Ascending aorta (tissue), 2 donors: ENCODE measurements at places on chromosomes 4 and X. TPM values are rescaled to one million over a fixed set of nuclear protein-coding genes. Genes with fewer than 3 reads are reported as not detected.

IDH3G gene
- total RNA-seq, result 351 TPM

GRIA3 gene
- total RNA-seq, result 2.8 TPM

DNA sequence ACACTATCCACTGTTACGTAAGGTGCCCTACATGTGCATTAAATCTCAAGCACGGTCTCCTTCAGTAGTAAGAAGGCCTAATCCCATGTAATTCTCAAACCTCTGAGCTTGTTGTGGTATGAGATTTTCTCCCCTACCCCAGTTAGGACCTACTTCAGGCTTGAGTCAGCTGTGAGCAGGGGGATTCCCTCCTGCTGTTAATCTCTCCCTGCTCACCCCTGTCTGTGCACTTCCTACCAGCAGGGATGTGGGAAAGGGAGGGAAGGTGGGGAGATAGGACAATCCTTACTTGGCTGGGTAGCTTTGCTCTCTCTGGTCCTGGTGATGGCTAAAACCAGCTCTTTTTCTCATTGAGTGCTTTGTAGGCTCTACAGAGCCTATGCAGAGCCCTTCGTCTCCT, 60.8 kb downstream of the PALLD start:
- DNase-seq, result no peak

DNA sequence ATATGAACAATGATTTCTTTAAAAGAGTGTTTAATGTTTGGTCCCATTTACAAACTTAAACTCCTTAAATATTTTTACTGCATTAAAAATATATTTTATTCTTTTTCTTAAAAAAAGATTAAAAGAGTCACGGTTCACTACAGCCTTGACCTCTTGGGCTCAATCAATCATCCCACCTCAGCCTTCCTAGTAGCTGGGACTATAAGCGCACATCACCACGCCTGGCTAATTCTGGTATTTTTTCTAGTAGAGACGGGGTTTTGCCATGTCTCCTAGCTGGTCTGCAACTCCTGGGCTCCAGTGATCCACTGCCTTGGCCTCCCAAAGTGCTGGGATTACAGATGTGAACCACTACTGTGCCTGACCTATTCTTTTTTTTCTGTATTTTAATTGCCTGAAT, 104.7 kb upstream of the TLR2 start:
- DNase-seq, result no peak

- DNase-seq, result no peak
Measured at GRCh38 chr4:80184825-80185756, 12.2 kb upstream of the PRDM8 start.
